Cardiac fibroblast (primary cell): ENCODE measurements at places on chromosomes 1 and 21.

GRCh38 chr1:34749992-34750391, 4.9 kb upstream of the GJB5 start:
- no peak for DNase-seq

GRCh38 chr1:216433175-216433574, 9.9 kb upstream of the USH2A start:
- no peak for DNase-seq

GRCh38 chr1:14617791-14618190, 19.3 kb downstream of the KAZN start:
- no peak for DNase-seq

GRCh38 chr1:50487725-50488124, 64.5 kb upstream of the DMRTA2 start:
- no peak for DNase-seq

- DNase-seq = no peak
Observed at GRCh38 chr1:76278711-76279100, 204.2 kb downstream of the ST6GALNAC3 start.

- DNase-seq = no peak
Observed at GRCh38 chr1:240621249-240621648, 9.3 kb upstream of the GREM2 start.

GRCh38 chr1:44862829-44863401, 19.9 kb upstream of the PTCH2 start:
- DNase-seq = peak; percentile 78

DNA sequence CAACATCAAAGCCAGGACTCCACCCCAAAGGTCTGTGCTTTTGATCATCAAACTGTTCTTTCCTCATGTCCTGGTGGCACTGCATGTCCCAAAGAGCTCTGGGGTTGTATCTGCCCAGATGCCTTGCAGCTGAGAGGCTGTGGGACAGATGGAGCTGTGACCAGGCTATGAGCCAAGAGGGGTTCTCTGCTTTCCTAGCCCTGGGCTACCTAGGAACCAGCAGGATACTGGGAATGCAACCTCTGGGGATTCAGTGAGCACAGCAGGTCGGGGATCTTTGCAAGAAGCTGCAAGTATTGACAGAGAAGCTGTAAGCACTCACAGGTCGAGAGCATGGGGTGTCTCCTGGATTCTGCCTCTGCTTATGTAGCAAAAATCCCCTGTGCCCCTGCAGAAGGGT, 186.6 kb downstream of the GRIK3 start:
- DNase-seq = no peak

- no peak for DNase-seq
Observed at GRCh38 chr1:89539128-89539527, 14.5 kb downstream of the LRRC8B start.

DNA sequence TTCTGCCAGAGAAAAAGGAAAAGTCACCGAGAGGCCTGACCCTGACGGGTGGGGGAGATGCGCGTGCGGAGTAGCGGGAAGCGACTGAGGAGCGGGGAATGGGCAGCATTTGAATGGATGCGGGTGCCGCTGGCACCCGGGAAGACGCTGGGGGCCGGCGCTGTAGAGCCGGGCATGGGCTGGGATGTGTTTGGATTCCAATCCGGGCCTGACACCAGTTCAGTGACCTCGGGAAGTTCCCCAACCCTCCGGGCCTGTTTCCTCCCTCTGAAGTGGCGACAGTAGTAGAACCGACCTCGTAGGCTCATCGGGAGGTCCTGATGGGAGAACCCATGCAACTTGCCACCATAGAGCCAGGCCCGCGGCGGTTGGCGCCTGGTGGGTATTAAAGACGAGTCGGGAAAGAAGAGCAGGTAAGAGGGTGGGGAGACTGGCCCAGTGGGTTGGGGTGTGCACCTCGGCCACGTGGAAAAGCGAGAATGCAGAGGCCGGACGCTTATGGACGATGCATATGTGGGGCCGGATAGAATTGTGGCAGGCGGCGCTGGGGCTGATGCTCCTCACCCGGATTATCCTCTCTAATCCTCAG, 642 bp upstream of the SLC16A1 start:
- DNase-seq = no peak

DNA sequence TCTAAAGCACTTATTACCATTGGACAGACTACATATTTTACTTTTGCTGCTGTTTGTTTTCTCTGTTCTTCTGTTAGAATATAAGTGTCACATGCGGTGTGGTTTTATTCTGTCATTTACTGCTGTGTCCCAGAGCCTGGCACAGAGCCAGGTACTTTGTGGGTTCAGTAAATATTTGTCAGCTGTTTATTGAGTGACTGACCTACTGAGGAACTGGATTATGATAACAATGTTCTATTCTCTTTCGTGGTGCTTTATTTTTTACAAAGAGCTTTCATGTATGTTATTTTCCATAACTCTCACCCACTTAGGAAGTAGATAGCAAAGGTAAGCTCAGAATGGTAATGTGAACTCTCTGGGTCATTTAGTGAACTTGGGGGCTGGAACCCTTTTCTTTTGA, 118.8 kb downstream of the RWDD3 start:
- DNase-seq = no peak

- DNase-seq = no peak
Observed at GRCh38 chr1:51283979-51284378, 46.4 kb downstream of the TTC39A start.

GRCh38 chr1:164020391-164020790, 538.6 kb upstream of the PBX1 start:
- no peak for DNase-seq

- no peak for DNase-seq
Observed at GRCh38 chr1:218048828-218049420, 236.2 kb upstream of the RRP15 start.

DNA sequence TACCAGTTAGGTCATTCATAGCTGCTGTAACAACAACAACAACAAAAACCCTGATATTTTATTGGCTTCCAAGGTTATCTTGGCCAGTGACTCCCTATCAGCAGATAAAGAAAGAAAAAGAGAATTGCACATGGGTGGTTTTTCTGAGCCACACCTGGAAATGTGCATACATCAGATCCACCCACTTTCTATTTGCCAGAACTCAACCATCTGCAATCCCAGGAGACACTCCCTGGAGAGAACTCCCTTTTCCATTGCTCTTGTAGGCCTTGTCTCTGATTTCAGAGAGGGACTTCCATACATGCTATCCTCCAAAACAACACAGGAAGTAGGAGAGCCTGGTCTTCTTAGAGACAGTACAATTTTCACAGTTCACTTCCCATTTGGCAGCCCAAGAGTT, 74.9 kb upstream of the ZC3H11B start:
- DNase-seq = no peak

DNA sequence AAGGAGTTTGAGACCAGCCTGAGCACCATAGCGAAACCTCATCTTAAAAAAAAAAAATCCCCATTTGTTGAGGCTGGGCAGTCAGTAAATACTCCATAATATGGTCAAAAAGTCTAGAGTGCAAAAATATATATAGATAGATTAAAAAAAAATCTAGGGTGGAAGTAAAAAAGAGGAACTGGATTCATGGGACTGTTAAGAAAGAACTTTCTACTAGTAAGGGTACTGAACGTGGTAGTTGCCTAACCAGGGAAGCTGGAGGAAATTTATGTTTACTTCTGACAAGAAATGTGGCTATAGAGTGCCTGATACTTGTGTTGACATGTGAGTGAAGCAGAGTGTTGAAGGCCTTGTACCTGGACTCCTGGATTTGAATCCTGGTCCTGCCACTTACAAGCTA, 265.9 kb upstream of the FAM78B start:
- no peak for DNase-seq

DNA sequence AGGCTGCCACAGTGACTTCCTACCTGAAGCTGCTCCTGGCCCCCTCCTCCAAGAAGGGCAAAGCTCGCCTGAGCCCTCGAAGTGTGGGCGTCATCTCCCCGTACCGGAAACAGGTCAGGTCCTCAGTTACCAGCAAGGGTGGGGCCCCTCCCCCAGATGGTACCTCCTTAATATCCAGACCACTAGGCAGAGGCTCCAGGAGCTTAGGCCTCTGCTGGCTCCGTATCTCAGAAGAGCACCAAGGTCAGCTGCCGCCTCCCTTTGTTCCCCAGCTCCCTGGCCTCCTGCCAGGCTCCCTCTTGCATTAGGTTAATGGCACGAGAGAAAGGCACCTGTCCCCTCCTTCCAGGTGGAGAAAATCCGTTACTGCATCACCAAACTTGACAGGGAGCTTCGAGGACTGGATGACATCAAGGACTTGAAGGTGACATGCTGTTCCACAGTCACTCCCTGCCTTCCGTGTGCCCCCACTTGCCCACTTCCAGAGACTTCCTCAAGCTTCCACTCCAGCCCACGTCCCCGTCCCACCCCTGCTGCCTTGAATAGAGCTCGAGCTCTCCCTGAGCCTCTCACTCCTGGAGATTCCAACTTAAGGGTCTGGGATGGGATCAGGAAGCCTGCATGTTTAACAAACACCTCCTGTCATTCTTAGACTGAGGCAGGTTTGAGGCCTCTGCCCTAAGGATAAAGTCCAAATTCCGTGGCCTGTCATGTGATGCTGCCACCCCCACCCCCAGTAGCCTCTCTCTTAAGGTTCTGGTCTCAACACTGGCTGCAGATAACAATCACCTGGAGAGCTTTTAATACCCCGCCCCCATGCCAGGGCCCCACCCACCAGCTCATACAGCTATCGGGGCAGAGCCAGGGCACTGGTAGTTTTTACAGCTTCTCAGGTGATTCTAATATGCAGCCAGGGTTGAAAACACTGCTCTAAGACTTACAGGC, 8.3 kb downstream of the RHOC start:
- DNase-seq = peak; percentile 14

GRCh38 chr1:93007941-93008577, 46.8 kb upstream of the DIPK1A start:
- DNase-seq = peak; percentile 33

DNA sequence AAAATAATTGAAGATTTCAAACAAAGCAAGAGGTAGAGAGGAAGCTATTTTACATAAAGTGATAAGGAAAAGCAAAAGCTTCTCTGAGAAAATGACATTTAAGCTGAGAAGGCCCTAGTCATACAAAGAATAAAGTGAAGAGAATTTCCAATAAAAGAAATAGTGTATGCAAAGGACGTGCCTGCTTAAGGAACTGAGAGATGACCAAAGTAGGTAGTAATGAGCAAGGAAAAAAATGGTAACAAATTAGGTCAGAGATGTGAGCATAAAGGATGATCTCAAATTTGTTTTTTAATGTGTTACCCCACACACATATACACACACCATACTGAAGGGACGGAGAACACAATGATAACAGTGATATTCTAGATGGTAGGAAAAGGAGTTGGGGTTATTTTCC, 46.4 kb downstream of the NRIP1 start:
- no peak for DNase-seq

GRCh38 chr1:158458263-158458662, 3.4 kb upstream of the OR10K1 start:
- no peak for DNase-seq

GRCh38 chr1:22915816-22916470, 56.7 kb downstream of the LACTBL1 start:
- DNase-seq = no peak

DNA sequence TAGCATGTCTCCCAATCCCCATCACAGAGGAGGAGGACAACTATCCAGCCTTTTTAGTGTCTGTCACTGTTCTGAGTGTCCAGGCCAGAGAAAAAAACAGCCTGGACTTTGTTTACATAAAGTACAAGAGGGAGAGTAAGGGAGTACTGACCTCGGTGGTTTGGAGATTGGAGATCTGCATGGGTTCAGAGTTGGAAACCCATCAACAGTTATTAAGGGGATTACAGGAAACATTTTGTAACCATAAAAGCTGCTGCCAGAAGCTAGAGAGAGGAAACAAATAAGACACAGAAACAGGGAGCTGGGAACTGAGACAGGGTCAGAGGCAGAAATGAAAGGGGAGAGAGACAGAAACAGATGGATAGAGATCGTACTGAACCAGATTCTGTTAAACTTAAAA, 131.5 kb upstream of the CTTNBP2NL start:
- peak; percentile 64 for DNase-seq

DNA sequence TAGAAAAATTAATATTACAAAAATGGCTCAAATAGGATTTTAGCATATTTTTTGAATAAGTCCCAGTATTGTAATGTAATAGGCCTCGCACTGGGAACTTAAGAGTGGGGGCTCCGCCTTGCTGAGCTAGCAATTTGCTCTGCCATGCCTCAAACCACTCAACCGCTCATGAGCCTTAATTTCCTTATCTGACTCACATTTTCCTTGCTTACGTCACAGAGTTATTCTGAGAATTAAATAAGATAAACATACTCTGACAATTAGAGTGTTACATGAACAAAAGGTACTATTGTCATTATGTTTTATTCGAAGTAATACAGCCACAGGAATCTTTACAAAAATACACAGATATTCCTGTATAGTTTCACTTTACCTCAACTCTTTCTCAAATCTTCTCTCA, 108.1 kb downstream of the SLC44A5 start:
- DNase-seq = peak; percentile 47

DNA sequence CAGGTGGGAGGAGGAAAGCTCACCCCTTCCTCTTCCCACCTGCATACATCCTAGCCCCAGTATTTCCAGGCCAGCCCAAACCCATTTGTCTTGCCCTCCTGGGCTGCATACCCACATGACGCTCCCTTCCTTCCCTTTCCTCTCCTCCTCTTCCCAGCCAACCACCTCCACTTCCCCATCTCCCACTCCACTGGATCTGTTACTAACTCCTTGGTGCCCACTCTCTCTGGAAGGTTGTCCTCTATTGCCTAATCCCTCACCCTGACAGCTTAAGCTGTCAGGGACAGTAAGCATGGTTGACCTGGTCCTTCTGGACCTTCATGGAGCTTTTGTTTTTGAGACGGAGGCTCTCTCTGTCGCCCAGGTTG, 23.0 kb upstream of the SYNC start:
- no peak for DNase-seq

GRCh38 chr1:52033190-52034049, at the start of gene KTI12:
KTI12 (minus strand) TSS chr1:52033810; CDS start chr1:52033761, 49 bp downstream.
- peak; percentile 96 for DNase-seq

DNA sequence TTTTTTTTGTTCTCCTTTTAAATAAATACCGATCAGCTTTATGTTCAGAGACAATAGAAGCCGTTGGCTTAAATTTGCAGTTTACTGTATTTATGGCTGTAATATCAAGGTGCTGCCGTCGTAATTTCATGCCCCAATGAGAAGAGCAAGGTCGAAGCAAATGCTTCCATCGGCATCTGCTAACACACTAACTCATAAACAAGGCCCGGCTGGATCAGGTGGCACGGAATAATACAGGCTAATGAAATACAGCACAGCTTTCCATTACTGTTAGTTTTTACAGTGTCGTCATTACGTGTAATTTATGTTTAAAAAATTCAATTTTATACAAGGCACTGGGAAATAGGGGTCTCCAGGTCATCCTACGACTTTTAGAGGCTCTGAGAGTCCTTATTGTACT, 119.0 kb downstream of the PEX14 start:
- DNase-seq = no peak

DNA sequence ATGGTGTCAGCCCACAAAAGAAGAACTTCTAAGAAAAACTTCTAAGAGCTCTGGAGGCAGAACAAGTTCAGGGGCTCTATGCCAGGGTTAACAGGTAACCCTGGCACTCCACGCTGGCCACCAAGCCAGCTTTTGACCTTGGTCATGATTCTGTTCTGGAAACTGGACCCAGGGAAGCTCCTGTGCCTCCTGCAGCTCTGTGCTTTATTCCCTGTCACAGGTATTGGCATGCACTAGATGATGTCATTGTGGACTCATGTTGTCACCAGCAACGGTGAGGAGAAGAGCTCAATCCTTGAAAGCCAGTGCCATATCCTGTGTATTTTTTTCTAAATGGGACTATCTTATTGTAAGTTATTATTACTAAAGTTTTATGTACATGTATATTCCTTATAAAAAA, 56.7 kb upstream of the GCLM start:
- DNase-seq = no peak
